SJSA1 (cell line): ENCODE measurements at places on chromosomes 1 and 21. TPM values are rescaled to one million over a fixed set of nuclear protein-coding genes. Genes with fewer than 3 reads are reported as not detected.

The PGM1 gene
- total RNA-seq = 41.2 and 42.6 TPM in 2 replicates

The GBP6 gene
- total RNA-seq = not detected in 2 replicates

- H3K36me3 ChIP-seq = no peaks in the 10 kb centered on the region
- H3K27me3 ChIP-seq = peaks cover 7% of the 10 kb centered on the region; the same call in 1 of the 2 replicates
- no peak overlapping the region for H3K4me3 ChIP-seq
- DNase-seq = no peak
- no peaks in the 10 kb centered on the region for H3K4me1 ChIP-seq
Measured at GRCh38 chr1:204970937-204971336, 72.1 kb upstream of the CNTN2 start.

DNA sequence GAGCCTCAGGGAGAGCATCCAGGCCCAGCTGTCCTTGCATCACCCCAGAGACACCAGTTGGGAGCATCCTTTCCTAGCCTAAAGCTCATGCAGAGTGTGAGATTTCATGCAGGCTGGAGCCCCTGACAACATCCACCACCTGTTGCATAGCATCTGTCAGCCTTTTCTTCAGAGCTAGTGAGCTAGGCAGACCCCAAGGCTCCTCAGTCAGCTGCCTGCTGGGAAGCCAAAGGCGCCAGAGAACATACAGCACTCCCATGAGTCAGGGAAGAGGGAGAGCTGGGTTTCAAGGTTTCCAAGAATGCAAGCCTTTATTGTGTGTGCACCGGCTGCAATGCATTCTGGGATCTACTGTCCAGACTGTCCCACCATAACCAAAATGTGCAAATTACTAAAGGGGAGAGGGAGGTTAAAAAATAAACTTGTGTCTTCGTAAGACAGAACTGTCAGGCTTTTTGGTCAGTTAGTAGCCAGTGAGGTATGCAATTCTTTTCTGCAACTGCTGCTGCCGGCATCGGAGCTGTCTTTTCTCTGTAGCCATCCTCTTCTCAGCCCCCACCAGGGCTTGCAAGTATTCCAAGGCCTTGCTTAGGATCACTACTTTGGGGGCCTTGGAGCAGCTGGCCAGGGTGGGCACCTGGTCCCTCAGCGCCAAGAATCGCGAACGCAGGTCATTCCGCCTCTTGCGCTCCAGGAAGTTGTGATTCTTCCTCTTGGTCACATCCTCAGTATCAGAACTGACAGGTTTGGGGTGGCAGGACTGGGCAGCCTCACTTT, 4.6 kb downstream of the MYCL start:
- peak; percentile 67 for DNase-seq
- no peak overlapping the region for H3K27ac ChIP-seq
- peaks cover 68% of the 10 kb centered on the region for H3K4me1 ChIP-seq
- no peaks in the 10 kb centered on the region for H3K27me3 ChIP-seq

DNA sequence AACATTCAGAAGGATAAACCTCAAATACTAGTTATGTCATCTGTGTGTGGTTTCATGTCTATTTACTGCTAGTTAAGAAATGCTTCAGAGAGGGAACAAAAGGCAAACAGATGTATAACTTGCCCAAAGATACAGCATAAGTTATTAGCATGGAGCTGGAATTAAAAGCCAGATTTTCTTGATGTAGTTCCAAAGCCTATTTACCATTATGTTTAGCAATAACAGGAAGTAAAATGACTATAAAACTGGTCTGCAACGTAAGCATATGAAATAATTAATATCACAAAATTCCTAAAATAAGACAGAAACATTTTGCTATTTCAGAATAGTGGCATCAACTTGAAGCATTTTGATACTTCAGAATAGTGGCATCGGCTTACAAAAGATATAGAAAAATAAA, 1232.8 kb downstream of the NCAM2 start:
- H3K36me3 ChIP-seq = no peaks in the 10 kb centered on the region
- H3K27me3 ChIP-seq = no peaks in the 10 kb centered on the region
- no peaks in the 10 kb centered on the region for H3K4me1 ChIP-seq
- H3K4me3 ChIP-seq = no peak overlapping the region

DNA sequence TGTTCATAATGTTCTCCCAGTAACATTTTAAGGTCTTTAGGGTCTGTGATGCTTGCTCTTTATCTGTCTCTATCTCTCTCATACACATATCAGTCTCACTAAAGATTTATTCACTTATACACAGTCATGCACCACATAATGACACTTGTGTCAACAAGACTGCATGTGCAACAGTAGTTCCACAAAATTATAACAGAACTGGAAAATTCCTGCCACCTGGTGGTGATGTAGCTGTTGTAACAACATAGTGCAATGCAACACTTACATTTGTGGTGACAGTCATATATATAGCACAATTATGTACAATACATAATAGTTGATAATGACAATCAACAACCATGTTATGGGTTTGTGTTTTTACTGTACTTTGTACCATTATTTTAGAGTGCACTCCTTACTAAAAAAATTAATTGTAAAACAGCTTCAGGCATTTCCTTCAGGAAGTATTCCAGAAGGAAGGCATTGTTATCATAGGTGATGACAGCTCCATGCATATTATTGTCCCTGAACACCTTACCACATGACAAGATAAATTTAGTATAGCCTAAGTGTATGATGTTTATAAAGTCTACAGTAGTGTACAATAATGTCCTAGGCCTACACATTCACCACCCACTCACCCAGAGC, 8.1 kb downstream of the TDRD5 start:
- no peak overlapping the region for H3K27ac ChIP-seq
- H3K36me3 ChIP-seq = no peaks in the 10 kb centered on the region
- H3K27me3 ChIP-seq = peaks cover 5% of the 10 kb centered on the region; the same call in 1 of the 2 replicates

DNA sequence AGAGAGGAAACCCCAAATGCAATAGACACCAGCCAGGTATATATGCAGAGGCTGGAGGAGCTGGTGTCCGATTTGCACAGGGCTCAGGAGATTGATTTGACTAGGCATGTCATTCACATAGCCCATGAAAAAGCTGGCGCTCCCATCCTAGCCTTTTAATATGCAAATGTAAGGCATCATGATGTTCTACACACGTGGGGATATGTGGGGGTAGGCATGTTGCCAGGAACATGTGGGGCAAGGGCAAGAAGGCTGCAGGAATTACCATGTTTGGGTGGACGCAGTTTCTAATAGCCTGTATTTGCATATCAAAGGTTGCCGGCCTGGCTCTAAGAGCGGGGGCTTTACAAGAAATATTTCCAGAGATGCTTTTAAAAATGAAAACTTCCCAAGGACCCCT, 11.7 kb upstream of the SH3GLB1 start:
- no peak overlapping the region for H3K27ac ChIP-seq
- H3K4me3 ChIP-seq = no peak overlapping the region
- H3K27me3 ChIP-seq = peaks cover 6% of the 10 kb centered on the region
- H3K36me3 ChIP-seq = no peaks in the 10 kb centered on the region
- H3K4me1 ChIP-seq = peaks cover 9% of the 10 kb centered on the region

- peak overlapping the region; percentile 99 for H3K27ac ChIP-seq
- no peaks in the 10 kb centered on the region for H3K27me3 ChIP-seq
- DNase-seq = peak; percentile 55
Measured at GRCh38 chr1:26785611-26786436, 1.9 kb upstream of the PIGV start.
